ENCODE measurements at places on chromosomes 11 and 22.

DNA sequence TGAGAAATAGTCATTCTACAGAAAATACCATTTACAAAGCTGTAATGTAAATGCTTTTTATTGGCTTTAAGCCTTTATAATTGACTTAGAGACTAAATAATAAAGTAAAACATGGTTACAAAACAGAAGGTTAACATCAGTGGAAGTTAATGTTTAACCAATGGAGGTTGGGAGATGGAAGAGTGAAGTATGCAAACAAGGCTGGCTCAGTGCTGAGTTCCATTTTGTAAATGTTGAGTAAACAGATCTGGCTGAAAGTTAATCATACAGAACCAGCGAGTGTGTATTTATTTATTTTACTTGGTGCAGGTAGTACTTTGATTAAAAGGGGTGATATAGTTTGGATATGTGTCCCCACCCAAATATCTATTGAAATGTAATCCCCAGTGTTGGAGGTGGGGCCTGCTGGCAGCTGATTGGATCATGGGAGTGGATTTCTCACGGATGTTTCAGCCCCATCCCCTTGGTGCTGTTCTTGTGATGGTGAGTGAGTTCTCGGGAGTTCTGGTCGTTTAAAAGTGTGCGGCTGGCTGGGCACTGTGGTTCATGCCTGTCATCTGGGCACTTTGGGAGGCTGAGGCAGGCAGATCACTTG, 827.4 kb downstream of the OPCML start:
- DNase-seq: no peak

DNA sequence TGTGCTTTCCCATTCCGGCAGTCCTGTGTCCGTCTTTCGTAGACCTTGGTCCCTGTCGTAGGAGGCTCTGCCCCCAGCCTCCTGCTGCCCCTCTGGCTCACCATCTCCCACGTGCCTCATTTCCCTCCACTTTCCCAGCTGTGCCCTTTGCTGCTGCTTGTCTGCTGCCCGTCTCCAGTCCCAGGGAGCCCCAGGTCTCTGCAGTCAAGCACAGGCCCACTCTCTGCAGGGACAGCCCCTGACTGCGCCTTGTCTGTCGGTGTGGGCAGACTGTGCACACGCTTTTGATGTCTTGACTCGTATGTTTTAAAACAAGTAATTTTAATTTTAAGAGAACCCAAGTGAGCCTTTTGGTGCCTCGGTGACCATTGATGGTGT, 12.4 kb downstream of the DGCR8 start:
- DNase-seq: no peak

GRCh38 chr11:95161248-95161647, 69.8 kb downstream of the SESN3 start:
- no peak for DNase-seq

DNA sequence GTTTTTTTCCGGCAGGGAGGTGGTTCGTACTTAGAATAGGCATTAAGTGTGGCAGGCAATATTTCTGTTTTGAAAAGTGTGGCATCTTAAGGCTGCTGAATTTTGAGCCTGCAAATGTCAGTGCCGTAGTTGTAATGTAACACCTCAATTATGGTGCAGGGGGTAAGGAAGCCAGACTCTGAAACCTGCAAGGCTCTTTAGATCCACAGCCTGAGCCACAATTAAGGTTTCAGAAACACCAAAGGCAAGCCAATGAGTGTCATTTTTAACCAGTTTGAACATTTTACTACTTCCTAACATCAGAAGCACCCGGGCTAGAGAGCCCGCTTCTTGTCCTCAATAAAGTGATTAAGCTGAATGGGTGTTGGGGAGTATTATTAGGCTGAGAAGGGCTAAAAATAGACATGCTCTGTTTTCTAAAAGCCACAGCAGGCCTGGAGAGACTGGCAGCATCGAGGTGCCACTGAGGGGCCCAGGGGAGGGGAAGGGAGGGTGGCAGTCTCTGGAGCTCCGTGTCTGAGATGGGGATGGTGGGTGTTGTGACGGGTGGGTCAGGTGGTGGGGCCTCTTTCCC, 113.4 kb downstream of the ZBTB16 start:
- no peak for DNase-seq

DNA sequence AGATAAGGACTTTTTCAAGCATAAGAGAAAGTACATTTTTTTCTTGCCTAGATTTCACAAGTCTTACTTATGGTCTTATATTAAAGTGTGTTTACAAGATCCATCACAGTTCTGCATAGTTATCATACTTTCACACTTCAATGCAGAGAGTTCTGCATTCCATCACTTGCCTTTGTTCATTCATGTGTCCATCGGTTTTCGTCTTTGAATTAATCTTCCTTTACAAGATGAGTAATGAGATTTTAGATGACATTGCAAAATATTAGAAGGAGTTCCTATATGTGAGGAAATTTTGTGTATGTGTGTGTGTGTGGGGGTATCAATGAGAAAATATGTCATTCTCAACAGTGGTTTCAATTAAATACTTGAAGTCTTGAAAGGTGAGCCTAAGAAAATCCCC, 98.1 kb upstream of the GUCY1A2 start:
- DNase-seq: no peak

DNA sequence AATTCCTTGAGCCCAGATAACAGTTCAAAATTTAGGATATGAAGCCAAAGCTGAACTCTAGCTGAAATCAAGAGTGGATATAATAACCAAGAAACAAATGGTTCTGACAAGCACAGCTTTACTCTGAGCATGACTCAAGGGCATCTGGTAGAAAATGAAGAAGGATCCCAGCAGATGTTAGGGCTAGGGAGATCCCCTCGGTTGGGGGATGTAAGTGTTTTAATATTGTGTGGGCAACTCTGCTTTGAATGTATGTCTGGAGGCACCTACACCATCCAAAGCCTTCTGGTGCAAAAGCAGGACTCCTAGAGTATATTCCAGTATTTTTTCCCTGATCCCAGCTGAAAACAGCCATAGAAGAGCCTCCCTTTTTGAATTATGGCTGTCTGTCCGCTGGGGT, 61.7 kb downstream of the FLI1 start:
- no peak for DNase-seq

DNA sequence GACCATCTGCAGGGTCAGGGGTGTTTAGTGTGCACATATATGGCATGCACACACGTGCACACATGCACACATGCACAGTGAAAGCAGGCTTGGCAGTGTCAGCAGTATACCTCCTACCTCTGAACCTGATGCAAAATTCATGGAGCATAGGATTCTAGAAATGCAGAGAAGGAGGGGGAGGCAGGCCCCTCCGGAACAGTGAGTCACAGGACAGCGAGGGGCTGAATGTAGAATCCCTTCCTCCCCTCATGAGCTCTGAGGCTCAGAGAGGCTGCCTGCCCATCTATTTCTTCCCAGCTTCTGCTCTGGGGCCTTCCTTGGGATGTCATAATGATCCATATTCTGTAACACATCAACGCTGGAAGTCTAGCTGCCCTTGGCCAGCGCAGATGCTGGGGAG, 66.7 kb upstream of the NECTIN1 start:
- no peak for DNase-seq
